ENCODE measurements at places on chromosomes 5 and 9. TPM values are rescaled to one million over a fixed set of nuclear protein-coding genes. Genes with fewer than 3 reads are reported as not detected.
A peak's percentile ranks its signal among the peaks of the same experiment; 100 is the strongest.

DNA sequence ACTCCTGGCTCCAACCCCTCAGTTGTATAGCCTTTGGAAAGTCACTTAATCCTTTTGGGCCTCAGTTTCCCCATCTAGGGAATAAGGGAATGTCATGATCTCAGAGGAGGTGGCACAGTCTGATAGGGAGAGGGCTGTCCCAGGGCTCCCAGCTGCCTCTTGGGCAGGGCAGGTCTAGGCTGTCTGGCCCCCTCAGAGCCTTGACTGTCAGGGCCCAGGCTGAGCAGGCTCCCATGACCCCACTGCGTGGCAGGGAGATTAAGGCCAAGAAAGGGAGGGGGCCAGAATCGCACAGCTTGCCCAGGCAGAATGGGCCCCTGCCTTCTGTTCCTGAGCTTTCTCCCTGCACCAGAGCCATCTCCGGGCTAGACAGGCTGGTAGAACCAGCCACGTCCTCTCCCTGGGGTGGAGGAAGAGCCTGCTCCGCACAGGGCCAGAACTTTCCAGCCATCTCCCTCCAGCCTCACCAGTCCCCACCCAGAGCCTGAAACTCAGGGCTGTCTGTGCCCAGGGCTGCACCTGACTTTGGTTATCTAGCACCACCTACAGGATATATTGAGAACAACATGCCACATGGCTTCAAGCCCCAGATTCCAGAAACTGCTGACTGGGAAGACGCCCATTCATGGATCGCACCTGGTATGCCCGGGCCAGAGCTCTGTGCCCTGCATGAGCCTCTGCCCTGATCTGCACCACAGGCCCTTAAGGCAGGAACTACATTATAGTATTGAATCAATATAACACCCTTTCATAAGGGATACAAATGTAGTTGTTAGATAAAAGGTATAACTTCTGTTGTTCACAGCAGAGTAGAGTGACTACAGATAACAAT is 32.1 kb downstream of the NAIF1 start:
- peak; percentile 35 for DNase-seq

DNA sequence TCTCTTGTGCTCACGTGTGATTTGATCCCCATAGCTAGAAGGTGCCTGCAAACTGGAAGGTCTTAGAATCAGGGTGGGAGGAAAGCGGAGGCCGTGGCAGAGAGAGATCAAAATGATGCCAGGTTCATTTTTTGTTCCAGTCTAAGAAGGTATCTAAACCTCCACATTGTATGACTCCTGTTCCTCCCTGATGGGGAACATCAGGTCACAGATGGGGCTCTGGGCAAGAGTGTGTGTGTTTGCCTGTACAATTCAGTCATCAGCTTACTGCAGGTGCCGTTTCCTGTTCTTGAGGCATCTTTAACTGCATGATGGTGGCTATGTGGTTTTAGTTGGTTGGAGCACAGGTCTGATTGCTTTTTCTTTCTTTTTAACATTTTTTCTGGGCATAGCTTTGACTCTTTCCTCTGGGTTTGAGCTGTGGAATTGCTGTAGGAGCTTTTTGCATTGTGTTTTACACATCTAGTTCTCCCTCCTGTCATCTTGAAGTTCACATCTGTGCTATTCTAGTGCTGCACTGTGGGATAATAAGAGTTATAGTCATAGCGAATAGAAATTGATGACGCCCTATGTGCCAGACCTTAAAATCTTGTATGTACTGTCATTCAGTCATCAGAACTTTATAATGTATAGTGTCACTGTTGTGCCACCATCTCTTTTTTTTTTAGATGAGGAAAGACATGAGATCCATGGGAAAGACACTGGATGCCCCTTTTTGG is 30.8 kb downstream of the ARHGAP26 start:
- DNase-seq: peak; percentile 14

DNA sequence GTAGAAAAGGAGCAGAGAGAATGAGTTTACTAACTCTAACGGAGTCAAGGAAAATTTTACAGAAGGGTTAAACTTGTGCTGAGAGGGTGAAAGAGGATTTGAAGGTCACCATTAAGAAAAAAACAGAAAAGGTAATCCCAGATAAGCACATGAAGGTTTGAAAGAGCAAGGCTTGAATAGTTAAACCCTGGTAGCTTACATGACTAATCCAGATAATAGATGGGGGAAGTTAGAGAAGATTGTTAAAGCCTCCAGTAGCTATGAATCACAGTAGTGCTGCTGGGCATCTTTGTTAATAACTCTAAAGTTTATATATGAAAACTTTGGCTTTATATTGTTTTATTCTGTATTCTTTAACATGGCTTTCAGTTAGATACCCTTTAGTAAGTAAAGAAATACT is 354.5 kb upstream of the FTMT start:
- no peak for DNase-seq

DNA sequence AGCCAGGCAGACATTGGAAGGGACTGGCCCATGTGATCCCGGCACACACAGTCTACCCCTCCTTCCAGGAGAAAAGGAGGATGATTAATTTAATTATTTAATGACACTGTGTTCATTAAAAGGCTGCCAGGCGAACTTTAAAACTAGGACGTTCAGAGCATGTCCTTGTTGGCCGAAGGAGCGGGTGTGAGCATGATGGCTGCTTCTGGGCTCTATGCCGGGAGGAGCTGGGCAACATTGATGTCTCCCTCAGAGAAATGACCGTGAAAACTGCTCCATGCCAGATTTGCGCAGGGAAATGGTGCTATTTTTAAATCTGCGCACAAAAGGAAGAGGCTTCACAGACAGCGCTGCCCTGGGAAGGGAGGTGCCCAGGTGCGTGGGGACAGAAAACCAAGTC is 284.9 kb upstream of the IRX4 start:
- DNase-seq: no peak

DNA sequence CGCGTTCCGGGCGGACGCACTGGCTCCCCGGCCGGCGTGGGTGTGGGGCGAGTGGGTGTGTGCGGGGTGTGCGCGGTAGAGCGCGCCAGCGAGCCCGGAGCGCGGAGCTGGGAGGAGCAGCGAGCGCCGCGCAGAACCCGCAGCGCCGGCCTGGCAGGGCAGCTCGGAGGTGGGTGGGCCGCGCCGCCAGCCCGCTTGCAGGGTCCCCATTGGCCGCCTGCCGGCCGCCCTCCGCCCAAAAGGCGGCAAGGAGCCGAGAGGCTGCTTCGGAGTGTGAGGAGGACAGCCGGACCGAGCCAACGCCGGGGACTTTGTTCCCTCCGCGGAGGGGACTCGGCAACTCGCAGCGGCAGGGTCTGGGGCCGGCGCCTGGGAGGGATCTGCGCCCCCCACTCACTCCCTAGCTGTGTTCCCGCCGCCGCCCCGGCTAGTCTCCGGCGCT is at the start of gene DAPK1:
Gene DAPK1 (plus strand): TSS at position 264 of the 442 bp plus-strand sequence. CDS start 1,211 bp downstream, outside the sequence.
- no peak for DNase-seq

DNA sequence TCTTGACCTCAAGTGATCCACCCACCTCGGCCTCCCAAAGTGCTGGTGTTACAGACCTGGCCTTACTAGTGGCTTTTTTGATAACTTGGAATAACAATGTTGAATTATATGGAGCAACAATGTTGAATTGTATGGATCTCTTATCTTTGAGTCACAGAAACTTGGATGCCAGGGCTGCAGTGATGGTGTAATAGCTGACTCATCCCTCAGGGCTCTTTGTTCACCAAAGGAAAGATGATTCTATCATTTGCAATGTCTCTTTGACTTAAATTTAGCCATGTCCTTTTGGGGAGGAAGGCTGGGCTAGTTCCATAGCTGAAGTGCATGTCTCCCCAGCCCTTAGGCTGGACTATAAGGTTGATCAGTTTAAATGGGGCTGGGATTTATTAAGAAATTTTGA is 172.3 kb downstream of the PDZD2 start:
- DNase-seq: no peak

DNA sequence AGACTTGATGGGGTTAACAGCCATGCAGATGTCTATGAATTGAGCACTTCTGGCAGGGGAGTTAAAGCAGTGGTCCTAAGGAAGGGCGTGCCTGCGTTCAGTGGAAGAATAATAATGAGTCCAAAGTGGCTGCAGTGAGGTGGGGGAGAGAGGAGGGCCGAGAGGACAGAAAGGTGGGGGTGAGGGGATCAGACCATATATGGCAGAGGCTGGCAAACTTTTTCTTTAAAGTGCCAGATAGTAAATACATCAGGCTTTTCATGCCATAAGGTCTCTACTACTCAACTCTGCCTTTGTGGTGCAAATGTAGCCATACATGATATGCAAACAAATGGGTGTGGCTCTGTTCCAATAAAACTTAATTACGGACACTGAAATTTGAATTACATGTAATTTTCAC is 77.1 kb downstream of the STRBP start:
- DNase-seq: no peak

- no peak for DNase-seq
These were observed 535.1 kb downstream of the ELAVL2 start for GRCh38 chr9:23290973-23291372.

- no peak for DNase-seq
These were observed 64.2 kb upstream of the IRX1 start for GRCh38 chr5:3531320-3531986.

- DNase-seq: no peak
These were observed 82.2 kb upstream of the TLX3 start for GRCh38 chr5:171226864-171227263.

DNA sequence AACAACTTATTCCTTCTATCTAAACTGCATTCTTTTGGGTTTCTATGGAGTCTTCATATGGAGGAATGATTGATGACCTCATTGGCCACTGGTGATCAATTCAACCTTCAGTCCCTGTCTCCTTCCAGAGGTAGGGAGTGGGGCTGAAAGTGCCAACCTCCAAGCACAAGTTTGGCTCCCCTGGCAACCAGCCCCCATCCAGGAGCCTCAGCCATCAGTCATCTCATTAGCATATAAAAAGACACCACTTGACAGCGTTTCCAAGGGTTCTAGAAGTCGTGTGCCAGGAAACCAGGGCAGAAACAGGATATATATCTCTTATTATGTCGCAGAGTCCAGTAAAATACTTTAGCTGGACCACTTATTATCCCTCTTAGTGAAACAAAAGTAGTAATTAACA is 9.8 kb downstream of the SLC31A2 start:
- no peak for DNase-seq

DNA sequence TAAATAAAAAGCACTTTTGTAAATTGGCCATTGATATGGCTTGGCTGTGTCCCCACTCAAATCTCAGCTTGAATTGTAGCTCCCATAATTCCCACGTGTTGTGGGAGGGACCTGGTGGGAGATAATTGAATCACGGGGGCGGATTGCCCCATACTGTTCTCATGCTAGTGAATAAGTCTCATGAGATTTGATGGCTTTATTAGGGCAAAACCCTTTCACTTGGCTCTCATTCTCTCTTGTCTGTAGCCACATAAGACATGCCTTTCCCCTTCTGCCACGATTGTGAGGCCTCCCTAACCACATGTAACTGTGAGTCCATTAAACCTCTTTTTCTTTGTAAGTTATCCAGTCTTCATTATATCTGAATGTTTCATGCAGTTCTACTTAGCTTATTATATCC is 153.2 kb downstream of the TARS1 start:
- no peak for DNase-seq

- DNase-seq: no peak
These were observed 5.6 kb downstream of the KLHL3 start for GRCh38 chr5:137730336-137730735.

GRCh38 chr5:60541980-60542379 is 158.0 kb downstream of the DEPDC1B start:
- no peak for DNase-seq

DNA sequence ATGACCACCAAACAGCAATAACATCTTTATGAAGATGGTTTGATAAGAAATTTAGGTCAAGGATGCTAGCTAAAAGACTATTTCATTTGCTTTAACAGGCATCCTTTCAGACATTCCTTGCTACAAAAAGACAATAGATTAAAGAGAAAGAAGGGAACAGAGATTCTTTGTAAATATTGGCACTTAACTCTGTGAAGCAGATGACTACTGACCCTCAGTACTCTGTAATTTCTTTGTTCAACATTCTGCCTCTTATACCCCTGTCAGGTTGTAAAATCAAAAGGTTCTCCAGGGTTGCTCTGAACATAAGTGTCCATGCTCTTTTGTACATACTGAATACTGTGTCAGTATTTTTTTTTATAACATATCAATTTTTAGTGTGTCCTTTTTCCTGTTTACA is 610.6 kb upstream of the GRAMD2B start:
- DNase-seq: no peak

- no peak for DNase-seq
These were observed 524.7 kb downstream of the SPATA31D1 start for GRCh38 chr9:82513242-82513751.

- DNase-seq: no peak
These were observed 39.5 kb upstream of the RAI14 start for GRCh38 chr5:34616651-34617050.

- no peak for DNase-seq
These were observed 344.7 kb upstream of the TNC start for GRCh38 chr9:115462623-115463022.

GRCh38 chr5:932151-932627 is 39.5 kb downstream of the TRIP13 start:
- DNase-seq: no peak

DNA sequence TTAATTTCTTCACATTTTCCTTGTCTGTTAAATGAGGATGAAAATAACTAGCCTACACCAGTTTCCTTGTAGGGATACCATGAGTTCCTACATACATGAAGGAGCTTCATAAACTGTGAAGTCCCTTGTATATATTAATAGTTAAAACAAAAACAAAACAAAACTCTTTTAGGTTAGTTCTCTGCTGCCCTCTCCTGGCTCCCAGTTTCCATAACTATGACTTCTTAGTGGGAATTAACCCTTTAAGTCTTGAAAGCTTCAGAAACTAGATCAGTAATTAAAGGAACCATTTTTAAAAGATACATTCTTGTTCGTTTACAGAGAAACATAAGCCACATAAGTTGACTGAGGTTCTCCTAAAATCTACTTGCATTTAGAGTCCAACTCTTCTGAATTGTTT is 500.0 kb upstream of the C9orf72 start:
- DNase-seq: no peak

DNA sequence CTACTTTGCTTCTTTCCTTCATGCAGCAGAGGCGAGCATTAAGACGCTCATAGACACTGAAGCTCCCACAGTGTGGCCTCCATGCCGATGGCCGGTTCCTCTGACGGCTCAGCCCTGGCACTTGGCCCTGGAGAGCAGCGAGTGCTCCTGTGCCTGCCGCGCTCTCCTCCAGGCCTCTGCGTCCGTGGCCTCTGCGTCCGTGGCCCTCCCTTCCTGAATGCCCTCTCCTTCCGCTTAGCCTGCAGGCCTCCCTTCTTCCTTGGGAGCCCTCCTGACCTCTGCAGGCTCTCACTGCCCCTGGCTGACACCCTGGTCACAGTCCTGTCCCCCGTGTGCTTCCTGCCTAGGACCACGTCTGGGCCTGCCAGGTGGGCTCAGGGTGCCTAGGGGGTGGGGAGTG is 92.8 kb downstream of the ZNF354C start:
- DNase-seq: no peak

- peak; percentile 59 for DNase-seq
These were observed 26.6 kb downstream of the GRAMD2B start for GRCh38 chr5:126449751-126450271.

Gene VCAN
- total RNA-seq: 0.39 TPM

Gene NPR3
- total RNA-seq: 0.83 TPM

Gene SLC6A19
- total RNA-seq: not detected

Gene PTTG1
- 16.5 TPM for total RNA-seq

Data from T-cell (primary cell).